ENCODE measurements at places on chromosomes 6 and 20. TPM values are rescaled to one million over a fixed set of nuclear protein-coding genes. Genes with fewer than 3 reads are reported as not detected.

WFDC12 gene
- not detected for total RNA-seq

RUNX2 gene
- 0.21 TPM for total RNA-seq

- no peak for DNase-seq
These were observed 31.2 kb downstream of the MUC22 start for GRCh38 chr6:31041372-31041974.

DNA sequence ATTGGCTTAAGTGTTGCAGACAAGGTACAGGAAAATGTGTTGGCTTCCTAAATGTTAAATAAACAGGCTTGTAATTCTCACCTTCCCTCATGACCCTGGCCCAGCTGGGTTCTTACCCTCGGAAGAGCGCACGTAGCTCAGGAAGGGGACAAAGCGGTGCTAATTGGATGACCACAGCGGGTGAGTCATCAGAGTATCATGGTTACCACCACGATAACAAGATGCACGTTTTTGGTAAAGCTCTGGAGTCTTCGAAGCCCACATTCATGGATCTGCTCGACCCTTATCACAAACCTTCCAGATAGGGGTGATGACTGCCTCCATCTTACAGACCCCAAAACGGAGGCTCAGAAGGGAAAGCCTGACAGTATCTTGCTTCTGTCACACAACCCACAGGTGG lies 32.8 kb downstream of the APCDD1L start:
- no peak for DNase-seq

GRCh38 chr6:125658136-125658535 lies 91.3 kb upstream of the HEY2 start:
- no peak for DNase-seq
